ENCODE measurements at places on chromosomes 6 and 20.
A peak's percentile ranks its signal among the peaks of the same experiment; 100 is the strongest.

- DNase-seq = no peak
Observed at GRCh38 chr20:50903353-50904051, 27.7 kb downstream of the ADNP start.

DNA sequence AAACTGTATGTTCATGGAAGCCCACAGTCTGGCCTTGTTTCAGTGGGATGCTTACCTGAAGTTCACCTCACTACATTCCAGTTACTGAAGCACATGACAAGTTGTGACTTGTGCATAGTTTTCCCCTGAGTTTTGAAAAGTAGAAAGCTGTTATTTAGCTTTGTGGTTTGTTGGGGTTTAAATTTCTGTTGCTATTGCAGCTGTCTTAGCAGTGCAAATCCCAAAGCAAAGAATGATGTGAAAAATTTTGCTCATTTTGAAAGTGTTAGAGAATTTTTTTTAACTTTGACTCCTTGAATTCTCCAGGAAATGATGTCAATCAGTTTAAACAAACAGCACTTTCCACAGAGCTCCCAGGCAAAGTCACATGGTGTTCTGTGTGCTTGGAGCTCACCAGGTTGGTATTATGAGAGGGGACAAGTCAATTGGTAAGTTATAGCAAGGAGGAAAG is 268.4 kb downstream of the ADGRG6 start:
- no peak for DNase-seq

GRCh38 chr6:57207872-57208271 is 14.2 kb downstream of the RAB23 start:
- no peak for DNase-seq

- peak; percentile 5 for DNase-seq
Observed at GRCh38 chr6:141326426-141326825, 806.3 kb upstream of the GJE1 start.

DNA sequence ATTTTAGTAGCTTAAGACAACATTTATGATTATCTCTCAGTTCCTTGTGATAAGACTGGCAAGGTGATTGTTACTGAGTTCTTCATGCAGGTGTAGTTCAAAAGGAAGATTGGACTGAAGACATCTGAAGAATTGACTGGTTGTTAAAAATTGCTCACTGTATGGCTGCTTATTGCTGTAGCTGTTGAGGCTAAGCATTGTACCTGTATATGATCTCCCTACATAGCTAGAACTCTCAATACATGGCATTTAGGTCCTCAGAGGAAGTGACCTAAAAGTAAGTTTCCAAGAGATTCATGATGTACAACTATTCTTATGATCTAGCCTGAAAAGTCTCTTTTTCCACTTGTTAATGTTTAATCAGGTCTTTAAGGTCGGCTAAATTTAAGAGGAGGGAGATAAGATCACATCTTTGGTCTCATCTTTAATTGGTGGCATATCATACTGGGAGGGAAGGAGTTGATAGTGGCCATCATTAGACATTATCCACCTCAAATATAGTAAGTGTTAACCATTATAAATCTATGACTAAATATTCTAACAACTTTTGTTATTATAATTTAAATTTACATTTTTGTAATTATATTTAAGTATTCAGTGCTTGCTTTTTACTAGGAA is 401.2 kb upstream of the EPHA7 start:
- no peak for DNase-seq

- no peak for DNase-seq
Observed at GRCh38 chr20:19289451-19289850, 77.0 kb downstream of the SLC24A3 start.

GRCh38 chr6:104014163-104014959 is 845.4 kb downstream of the HACE1 start:
- no peak for DNase-seq

DNA sequence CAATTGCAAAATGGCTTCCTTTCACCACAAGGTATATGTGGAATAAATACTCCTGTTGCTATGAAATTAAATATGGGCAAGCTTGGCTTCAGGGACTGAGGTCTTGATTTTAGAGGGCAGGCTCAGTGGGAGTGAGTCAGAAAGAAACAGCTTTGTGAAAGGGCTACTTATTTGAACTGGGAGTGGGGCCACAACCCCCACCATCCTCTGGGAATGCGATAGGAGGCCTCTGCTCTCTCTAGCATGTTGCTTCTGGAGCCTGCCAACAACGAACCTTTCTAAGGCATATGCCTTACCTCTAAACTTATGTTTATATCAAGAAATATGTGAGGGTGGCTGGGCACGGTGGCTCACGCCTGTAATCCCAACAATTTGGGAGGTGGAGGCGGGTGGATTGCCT is 149.7 kb downstream of the LRRC1 start:
- no peak for DNase-seq

DNA sequence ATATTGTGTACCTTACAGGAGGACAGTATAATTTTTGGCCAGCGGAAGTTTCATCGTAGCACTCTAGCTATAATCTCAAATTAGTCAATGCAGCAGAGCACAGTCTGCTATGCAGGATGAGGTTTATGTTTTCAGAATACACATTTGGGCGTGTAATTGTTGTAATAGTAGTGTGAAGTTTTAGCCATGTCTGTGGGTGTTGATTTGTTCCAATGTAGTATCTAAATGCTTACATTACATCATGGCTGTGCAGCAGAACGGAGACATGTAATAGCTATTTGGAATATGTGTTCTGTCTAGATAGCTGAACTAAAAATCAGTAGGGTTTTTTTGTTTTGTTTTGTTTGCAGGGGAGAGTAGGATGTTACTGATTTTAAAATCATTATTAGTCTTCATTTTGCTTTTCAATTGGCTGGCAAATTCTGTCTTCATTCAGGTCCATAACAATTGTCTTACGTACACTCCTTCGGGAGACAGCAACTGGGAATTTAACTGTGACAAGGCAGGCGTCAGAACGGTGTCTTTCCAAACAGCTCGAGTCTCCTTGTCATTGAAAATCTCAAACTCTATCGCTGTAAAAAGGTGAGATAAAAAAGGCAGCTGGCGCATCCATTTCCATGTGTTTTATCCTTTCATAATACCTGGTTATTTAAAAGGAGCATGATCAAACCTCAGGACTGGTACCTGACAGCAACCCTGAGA is 65.1 kb upstream of the CDH4 start:
- DNase-seq = no peak

DNA sequence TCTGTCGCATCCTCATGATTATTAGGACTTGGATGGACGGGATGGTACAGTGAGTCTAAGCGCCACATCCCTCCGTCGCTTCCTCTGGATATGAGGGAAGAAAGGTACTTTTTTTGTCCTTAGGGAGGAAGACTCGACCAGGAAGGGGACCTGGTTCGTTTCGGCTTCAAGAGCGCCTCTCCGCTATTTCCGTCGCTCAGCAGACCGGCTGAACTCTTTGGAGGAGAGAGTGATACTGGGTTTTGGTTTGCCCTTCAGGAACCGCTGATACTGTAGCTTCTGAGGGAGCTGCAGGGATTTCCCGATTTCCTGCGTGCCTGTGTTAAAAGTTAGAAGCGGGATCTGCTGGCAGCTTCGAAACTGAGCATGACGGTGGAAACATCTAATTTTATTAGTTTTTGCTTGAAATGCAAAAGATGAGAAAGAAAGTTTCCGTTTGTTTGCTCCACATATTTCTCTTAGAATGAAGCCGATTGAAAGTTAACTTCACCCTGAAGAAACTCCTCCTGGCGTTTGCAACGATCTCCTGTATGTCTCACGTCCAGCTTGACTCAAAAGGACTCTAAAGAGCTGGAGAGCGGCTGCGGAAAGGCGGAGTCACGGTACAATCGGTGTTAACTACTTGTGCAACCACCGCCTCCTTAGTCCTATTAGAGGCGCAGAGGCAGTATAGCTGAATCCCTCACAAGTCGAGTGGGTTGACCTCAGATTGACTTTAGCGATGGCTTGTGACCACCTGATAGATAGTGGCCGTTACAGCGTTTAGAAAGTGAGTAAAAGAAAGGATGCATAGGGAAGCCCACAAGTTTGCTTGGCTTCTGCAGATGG is 129.4 kb downstream of the TRIM27 start:
- DNase-seq = no peak

GRCh38 chr20:57491373-57491772 is 33.6 kb downstream of the CTCFL start:
- no peak for DNase-seq

DNA sequence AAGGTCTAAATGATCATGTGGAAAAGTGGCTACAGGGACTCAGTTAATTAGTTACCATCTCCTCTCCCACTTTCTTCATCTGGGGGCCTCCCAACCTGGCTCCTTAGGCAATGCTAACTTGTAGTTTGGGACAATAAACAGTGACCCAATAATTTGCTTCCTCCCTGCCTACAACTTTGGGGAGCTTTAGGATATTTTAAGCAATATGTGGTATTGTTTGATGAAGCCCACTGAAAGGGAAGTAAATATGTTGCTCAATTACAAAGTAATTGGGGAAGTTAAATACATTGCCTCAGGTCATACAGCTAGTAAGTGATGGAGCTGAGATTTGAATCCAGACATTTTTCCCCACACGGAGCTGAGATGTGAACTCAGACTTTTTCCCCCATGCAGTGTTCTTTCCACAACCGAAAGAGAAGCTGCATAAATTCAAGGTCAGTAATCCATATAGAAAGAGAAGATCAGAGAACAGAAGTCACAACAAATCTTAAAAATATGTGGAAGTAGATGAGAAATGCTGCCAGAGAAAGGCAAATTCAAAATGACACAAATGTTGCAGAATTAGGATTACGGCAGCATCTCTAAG is 26.6 kb downstream of the ZHX3 start:
- DNase-seq = no peak

DNA sequence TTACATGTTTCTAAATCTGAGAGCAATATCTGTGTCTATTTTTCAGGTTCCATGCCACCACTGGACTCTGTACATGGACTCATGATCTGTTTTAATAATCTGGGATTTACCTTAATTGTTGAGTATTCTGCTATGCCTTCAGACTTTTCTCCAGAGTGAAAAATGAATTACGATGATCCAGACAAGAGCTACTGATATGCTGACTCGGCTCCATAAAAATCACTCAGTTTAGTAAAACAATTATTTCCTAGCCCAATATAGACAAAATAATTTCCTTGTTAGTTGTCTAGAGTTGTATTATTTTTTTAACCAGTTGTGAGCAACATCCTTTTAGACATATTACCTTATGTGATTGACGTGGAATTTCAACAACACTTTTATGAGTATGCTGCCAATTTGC is 736.8 kb downstream of the RFPL4B start:
- no peak for DNase-seq

GRCh38 chr20:2338411-2339066 is 42.2 kb upstream of the TGM6 start:
- DNase-seq = no peak

DNA sequence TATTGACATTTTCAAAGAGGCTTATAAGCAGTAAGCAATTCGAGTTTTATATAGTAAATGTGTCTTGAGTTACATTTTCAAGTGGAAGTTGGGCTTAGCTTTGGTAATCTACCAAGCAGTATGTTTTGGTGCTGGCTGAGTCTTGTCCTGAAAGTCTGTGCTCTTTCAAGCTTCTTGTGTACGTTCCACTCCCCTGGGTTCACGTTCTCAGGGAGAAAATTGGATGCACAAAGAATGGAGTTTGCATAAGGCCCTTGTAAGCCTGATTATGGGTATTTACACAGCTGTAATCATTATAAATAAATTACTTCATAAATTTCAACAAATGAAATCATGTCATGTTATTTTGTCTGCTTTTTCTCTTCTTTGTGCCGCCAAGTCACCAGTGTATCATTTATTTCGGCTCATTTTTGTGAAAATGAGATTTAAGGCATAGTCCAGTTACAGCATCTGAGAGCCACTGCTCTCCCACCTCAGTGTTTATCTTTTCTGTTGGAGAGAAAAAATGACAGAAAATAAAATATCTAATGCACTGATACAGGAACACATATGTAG is 262.5 kb downstream of the BTBD3 start:
- DNase-seq = no peak

DNA sequence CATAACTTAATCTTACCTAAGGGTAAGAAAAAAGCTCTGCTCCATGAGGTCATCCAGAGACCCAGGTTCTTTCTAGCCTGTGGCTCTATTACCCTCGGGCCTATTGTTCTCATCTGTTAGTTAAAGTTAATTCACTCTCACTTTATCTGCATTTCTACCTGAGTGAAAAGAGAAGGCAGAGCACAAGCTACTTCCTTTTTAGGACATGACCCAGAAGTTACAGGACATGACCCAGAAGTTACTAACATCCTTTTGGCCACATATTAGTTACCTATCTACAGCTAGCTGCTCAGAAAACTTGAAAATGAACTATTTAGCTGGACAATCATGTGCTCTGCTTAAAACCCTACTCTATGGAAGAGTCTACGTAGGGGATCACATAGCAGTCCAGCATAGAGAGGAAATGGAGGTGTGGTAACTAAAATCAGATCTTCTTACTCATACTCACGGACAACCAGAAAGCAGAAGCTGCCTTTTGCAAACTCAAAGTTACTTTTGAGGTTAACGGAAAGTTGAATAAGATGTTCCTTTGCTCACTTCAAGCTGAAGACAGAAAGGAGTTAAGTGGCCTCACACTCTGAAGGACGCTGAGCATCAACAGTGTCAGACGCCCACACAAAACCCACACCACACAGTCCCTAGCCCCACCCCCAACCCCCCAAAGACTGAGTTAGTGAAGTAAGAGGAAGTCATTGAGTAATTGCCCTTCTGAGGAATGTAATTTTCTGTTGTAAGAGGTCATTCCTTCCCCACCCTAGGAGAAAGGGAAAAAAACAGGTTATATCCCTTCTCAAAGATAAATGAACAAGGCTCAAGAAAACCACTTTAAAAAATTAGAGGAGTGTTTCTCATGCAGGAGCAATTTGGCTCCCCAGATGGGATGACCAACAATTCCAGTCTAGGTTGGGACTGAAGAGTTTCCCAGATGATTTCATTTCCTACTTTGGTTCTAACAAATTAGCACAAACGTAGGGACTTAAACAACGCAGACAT is 45.9 kb upstream of the TAB2 start:
- DNase-seq = peak; percentile 25

- no peak for DNase-seq
Observed at GRCh38 chr20:17197041-17197440, 29.8 kb upstream of the PCSK2 start.

GRCh38 chr6:14288910-14289309 is 171.3 kb downstream of the CD83 start:
- no peak for DNase-seq

DNA sequence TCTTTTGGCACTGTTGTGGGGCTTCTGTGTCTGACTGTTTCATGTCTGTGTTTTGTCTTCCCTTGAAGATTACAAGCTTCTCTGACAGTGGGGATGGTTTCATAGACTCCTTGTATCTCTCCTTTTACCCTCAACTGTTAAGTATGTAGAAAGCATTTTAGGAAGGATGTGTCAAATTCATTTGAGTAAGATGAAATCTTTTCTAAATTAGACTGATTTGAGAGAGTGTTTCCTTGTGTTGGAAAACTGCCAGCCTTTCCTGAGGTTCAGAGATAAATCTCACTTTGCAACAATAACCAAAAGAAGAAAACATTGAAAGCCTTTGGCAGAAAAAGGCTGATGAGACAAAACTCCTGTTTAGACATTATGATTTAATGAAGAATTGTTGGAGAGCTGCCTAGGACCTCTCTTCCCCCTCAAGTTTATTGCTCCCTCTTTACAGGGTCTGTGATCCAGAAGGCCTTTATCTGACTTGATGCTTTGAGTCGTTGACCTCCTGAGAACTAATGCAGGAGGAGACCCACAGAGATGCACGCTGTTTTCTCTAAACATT is 68.3 kb downstream of the ANKS1A start:
- no peak for DNase-seq

Data from stimulated activated CD4-positive, alpha-beta T cell treated with anti-CD3 and anti-CD28 coated beads, Interleukin-1b, Interleukin-23, amount 100 ng/mL, for 1 hour (primary cell).